ENCODE measurements at places on chromosomes 13 and 19.

GRCh38 chr13:105201351-105201750 is 1334.1 kb downstream of the EFNB2 start:
- no peak for DNase-seq

DNA sequence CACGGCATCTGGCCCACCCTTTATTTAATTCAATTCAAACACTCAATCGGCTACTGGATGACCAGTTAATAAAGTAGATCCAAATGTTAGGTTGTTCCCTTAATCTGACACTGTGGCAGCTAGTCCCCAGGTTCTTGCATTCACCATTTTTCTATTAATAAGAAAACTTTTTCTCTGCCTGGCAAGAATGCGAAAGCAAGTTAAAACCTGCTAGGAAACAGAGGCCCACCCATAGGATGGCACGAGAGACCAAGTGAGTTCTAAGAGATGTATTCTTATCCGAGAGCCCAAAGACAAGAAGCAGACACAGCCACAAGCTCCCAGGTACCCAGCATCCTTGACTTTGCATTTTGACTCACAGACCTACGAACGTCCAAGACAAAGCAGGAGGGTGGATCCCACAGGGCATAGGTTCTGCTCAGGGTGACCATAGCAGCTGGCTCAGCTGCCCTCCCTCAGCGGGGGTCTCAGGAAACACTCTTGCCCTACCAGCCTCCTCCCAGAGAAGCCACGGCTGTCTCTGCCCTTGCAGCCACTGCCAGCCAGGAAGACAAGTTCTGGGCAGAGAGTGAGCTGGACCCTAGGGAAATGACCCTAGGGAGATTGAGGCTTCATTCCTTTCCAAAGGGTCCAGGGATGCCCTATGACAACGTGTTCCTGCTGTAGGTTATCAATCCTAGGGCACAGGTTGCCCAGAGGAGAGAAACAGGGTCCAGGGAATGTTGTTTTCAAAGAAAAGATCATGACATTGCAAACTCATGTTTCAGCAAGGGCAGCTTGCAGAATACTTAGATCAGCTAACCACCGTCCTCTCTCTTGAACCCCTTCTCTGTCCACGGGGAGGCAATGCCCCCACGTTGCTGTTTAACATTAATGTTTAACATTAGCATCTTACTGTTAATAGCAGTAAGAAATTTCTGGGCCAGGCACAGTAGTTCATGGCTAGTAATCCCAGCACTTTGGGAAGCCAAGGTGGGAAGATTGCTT is 147.2 kb upstream of the ZNF507 start:
- DNase-seq, result no peak

DNA sequence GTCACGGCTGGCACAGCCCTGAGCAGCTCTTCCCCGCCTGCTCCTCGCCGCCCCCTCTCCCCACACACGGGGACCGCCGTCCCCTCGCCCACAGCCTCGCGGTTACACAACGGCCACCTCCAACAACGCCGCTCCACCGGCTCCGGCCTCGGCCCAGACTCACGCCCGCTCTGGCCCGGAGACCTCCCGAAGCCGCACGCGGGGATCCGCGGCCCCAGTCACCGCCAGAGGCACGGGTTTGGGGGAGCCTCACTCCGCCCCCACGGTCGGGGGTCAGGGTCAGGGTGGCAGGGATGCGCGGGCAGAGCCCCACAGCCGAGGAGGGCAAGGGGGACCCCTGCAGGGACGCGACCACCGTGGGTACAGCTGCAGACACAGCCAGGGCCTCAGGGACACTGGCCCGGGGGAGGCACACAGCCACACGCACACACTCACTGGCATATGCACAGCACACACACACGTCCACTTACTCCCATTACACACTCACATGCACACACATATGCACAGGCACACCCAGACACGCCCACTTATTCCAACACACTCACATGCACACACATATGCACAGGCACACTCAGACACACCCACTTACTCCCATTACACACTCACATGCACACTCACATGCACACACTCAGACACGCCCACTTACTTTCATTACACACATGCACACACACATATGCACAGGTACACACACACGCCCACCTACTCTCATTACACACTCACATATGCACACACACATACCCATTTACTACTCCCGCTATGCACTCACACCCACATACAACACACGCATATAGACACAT is 1.6 kb downstream of the TTYH1 start:
- DNase-seq, result no peak

- no peak for DNase-seq
Observed at GRCh38 chr19:12785431-12786031, 5.8 kb upstream of the JUNB start.

- no peak for DNase-seq
Observed at GRCh38 chr13:105543742-105544141, 991.7 kb downstream of the EFNB2 start.

DNA sequence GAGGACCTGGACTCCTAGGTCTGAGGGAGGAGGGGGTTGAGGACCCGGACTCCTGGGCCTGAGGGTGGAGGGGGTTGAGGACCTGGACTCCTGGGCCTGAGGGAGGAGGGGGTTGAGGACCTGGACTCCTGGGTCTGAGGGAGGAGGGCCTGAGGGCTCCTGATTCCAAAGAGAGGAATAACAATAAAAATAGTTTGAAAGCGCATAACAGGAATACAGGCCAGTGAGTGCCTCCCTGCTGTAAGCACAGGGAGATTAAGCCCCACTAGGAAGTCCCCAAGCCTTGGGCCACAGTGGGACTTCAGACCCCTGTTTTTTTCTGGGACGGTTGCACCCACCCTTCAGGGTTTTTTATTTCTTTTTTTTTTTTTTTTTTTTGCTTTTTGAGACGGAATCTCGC is 1.2 kb upstream of the SBK2 start:
- DNase-seq, result no peak
